Mesendoderm (in vitro differentiated cells): ENCODE measurements at places on chromosomes 16 and 17.

DNA sequence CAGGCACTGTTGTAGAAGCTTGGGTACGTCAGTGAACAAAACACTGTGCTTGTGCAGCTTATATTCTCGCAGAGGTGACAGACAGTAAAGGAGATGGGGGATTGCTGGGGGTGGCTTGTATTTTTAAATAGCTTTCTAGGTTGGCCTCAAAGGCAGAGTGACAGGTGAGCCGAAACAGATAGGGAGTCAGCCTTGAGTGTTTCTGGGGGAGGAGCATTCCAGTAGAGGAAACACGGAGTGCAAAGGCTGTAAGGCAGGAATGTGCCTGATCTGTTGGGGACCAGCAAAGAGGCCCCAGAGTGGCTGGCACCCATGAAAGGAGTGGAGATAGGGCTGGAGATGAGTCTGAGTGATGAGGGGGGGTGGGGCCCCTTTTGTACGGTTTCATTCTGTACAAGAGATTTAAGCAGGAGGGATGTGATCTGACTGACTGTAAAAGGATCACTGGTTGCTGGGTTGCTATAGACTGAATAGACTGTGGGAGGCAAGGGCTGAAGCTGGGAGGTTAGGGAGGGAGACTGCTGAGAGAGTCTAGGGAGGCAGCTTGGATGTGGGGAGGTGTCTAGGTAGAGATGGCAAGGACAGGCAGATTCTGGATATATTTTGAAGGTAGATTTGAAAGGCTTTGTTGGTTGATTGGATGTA lies 15.2 kb downstream of the NUP93 start:
- peak; percentile 69 for DNase-seq

- DNase-seq, result peak; percentile 46
These were observed 53.5 kb downstream of the ZDHHC7 start for GRCh38 chr16:84957792-84958191.

DNA sequence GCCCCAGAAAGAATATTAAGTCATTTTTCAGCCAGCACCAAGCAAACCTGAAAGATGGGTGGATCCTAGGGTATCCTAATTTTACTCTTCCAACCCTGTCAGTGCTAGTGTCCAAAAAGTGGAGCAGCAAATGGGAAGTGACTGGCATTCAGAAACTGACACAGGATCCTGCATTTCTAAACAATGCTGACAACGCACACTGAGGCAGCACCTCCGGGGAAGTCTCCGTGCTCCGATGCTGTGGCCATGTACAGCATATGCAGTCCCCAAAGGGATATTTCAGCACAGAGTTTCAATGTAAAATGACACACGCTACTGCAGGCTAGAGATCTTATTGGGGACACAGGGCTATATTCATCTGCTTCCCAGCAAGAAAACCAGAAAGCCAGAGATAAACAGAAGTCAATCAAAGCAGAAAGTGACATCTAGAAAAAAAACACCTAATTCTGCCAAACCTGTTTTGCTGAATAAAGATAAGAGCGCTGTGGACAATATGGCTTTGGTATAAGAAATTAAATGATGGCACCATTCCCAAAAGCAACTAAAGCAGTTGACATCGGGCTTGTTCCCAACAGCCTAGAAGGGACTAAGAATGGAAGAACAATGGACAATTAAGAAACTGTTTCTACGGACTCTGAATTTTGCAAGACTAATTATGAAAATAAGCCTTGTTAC lies 17.3 kb downstream of the XYLT1 start:
- no peak for DNase-seq

DNA sequence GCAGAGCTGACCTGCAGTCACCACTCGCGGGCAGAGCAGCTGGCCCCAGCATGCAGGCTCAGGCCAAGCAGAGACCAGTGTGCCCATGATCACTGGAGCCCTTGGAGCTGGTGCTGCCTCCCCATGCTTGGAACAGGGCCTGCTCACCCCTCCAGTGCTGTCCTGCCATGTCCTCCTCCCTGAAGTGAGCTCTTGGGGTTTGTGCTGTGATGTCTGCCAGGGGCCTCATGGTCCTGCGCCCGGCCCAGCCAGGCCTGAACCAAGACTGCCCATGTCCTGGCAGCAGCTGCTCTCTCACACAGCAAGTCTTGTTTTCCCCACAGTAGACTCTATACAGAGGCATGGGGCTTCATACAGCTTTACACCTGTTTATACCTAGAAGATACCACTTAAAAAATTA lies 24.6 kb downstream of the TMEM11 start:
- no peak for DNase-seq

- DNase-seq, result no peak
These were observed 10.8 kb downstream of the CHD9 start for GRCh38 chr16:53065461-53066061.

- no peak for DNase-seq
These were observed 146.0 kb downstream of the FTO start for GRCh38 chr16:53849994-53850393.

GRCh38 chr17:36501963-36502362 lies 15.5 kb downstream of the ZNHIT3 start:
- no peak for DNase-seq

- DNase-seq, result peak; percentile 92
These were observed 2.4 kb downstream of the TANC2 start for GRCh38 chr17:62968445-62968923.

DNA sequence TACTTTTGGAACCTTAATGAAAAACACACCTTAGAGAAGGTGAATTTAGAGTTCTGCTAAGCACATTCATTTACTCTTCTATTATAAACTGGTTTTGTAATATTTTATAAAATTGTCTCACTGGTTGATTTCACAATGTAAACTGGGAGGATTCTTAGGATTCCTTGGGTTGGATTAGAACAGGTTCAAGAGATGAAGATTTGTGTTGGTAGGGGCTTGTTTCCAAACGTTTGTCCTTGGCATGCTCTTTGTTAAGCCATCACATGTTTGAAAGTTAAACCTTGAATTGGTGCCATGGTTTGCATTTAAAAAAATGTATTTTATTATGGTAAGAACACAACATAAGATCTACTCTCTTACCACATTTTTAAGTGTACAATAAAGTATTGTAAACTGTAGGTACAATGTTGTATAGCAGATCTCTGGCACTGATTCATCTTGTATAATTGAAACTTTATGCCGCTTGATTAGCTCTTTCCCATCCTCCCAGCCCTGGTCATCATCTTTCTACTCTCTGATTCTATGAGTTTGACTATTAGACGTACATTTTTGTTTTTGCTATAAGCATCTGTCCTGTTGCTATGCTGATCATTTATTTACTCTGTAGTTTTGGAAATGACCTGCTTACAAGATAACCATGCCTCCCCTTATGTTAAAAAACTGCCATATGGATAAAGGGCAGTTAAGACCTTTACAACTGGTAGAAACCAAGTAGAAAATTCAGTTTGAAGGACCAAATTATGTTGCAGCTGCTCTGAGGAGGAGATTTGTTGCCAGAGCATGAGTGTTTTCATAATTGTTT lies 9.6 kb downstream of the FTO start:
- DNase-seq, result no peak

DNA sequence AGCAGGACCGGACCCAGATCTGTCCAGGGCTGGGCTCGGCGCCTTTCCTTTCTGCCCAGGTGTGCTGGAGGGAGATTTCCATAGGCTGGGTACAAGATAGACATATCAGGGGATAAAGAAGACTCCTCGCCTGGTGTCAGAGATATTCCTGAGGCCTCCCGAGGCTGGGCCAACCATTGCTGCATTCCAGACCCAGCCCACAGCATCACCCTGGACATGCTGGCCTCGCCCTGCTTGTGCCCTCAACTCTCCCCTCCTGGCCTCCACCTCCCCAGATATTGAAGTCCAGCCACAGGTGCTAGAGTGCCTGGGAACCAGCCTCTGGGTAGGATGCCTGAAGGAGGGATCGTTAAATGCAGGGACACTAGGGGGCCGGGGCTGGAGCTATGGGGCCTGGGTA lies 2.1 kb downstream of the CD300LG start:
- DNase-seq, result no peak

DNA sequence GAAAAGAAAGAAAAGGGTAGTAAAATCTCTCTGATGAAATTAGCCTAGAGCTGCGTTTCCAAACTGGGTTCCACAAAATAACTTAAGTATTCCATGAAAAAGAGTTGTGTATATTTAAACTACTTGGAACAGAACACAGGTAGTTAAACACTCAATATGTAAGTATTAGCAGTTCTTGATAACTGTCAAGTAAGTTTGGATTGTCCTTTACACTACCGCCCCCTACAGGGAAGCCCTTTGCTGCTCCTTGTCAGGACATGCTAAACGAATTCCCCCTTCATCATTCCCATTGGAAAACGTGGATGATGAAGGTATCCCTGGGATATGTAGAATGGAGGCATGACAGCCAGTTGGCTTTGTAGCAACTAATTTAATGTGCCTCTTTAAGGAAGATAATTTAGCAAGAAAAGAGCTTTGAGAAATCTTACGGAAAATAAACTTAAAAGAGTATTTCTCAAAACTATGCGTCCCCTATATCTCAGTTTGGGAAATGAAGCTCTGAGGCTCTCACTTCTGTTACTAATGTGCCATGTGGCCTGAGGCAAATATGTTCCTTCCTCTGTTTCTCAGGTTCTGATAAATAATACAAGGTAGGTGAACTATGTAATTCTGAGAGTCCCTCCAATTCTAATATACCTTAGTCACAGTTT lies 18.8 kb downstream of the NCBP3 start:
- peak; percentile 80 for DNase-seq

- DNase-seq, result no peak
These were observed 49.9 kb upstream of the SREBF1 start for GRCh38 chr17:17886726-17887125.

- peak; percentile 29 for DNase-seq
These were observed 1.1 kb upstream of the RAPGEFL1 start for GRCh38 chr17:40175928-40176753.

DNA sequence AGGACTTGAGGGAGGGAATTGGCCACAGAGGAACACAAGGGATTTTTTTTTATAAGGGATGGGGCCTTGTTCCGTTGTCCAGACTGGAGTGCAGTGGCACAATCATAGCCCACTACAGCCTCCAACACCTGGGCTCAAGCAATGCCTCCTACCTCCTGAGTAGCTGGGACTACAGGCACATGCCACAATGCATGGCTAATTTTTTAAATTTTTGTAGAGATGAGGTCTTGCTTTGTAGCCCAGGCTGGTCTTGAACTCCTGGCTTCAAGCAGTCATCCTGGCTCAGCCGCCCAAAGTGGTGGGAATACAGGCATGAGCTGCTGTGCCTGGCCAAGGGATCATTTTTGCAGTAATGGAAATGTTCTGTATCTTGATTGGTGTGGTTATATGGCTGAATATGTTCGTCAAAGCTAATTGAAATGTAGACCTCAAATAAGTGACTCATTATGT lies 56.9 kb downstream of the VMP1 start:
- DNase-seq, result no peak

DNA sequence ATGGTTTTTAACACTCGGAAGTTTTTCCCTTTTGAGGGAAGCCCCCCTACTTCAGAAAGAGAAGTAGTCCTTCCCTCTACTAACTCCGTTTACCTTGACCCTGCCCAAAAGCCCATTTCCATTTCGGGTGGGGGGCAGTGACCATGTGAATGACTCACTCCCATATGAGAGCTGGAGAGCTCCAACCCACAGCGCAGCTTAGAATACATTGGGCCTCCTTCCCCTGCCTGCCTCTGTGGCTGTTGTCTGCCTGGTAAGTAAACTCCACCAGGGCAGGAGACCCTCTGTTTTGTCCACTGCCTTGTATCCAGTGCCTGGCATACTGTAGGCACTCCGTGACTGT lies 985 bp downstream of the SGSM2 start:
- peak; percentile 62 for DNase-seq

- DNase-seq, result no peak
These were observed 21.5 kb upstream of the ADGRG1 start for GRCh38 chr16:57606847-57607501.
